Activated CD4-positive, alpha-beta T cell treated with anti-CD3 and anti-CD28 coated beads, Interleukin-2, amount 10 ng/mL, durations not matched to agents 24 days and 14 days (primary cell): ENCODE measurements at places on chromosomes 3 and 15.

DNA sequence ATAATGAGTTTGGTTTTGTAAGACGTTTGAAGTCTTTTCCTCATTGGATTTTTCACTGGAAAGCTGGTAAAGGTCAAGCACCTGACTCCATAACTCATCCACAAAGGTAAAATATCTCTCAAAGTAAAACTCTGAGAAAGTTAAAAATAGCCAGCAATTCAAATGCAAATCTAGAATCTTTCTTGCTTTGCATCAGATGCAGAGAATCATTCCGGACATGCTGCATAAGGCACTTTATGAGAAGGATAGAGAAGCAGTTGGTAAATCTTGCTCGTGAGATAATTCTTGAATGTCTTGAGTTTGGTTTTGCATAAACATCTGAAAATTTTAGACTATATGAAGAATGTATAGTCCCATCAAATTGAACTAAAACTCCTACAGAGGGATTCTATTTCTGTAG is 9.1 kb downstream of the KCNMB2 start:
- no peak overlapping the region for H3K27ac ChIP-seq
- H3K36me3 ChIP-seq: no peaks in the 10 kb centered on the region
- H3K4me1 ChIP-seq: no peaks in the 10 kb centered on the region

DNA sequence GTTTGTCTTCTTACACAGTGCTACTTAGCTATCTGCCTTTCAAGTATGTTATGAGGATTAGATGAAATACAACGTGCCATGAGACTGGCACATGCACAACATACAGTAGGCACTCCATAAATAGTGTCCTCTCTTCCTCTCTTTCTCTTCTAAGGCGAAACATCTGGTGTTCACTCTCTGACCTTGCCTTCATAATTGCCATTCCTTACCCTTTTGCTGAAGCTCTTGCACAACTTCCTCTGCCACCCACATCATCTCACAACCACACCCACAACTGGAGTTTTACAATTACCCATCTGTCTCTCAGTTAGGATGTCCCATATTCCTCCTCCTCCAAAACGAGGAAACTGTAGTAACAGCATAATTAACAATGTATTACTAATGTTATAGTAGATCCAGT is 26.4 kb upstream of the ACP3 start:
- no peak for DNase-seq
- H3K27ac ChIP-seq: no peak overlapping the region
- H3K36me3 ChIP-seq: no peaks in the 10 kb centered on the region
- H3K4me1 ChIP-seq: peaks cover 2% of the 10 kb centered on the region

DNA sequence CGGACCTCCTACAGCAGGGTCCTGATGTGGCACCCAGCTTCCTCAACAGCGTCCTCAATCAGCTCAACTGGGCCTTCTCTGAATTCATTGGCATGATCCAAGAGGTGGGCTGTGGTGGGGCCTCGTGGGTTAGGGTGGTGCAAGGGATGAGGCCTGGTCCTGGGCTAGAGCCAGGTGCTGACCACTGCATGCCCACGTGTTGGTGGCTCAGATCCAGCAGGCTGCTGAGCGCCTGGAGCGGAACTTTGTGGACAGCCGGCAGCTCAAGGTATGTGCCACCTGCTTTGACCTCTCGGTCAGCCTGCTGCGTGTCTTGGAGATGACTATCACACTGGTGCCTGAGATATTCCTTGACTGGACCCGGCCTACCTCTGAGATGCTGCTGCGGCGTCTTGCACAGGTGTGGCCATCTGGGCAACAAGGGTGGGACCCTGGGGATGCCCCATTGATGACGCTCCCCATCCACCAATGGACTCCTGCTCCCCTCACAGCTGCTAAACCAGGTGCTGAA is 3.8 kb downstream of the AMIGO3 start:
- no peak for DNase-seq
- peaks cover 25% of the 10 kb centered on the region for H3K4me1 ChIP-seq
- H3K36me3 ChIP-seq: peaks cover 10% of the 10 kb centered on the region
- H3K27me3 ChIP-seq: no peaks in the 10 kb centered on the region

DNA sequence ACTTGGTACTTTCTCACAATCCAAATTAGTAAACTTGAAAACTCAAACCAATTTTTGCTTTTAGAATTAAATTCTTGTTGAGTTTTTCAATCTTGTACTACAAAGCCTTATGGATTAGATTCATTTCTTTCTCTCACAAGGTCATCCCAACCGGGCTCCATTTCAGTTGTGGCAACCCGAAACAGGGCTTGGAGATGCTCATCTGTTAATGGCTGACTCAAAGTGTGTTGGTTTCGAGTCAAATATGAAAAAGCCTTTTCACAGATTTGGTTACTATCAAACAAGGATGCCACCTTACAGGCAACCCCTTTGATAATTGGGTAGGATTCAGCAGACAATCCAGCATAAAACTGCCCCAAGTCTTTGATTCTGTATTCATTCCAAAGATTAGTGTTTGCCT is 1.8 kb downstream of the EPM2AIP1 start:
- H3K27ac ChIP-seq: no peak overlapping the region
- peaks cover 38% of the 10 kb centered on the region for H3K36me3 ChIP-seq
- peak; percentile 72 for DNase-seq
- peaks cover 41% of the 10 kb centered on the region for H3K4me1 ChIP-seq
- H3K27me3 ChIP-seq: no peaks in the 10 kb centered on the region
- no peak overlapping the region for H3K4me3 ChIP-seq

- H3K27me3 ChIP-seq: peaks cover 36% of the 10 kb centered on the region
- H3K4me1 ChIP-seq: peaks cover under 1% of the 10 kb centered on the region
- no peak overlapping the region for H3K4me3 ChIP-seq
- H3K36me3 ChIP-seq: no peaks in the 10 kb centered on the region
- H3K27ac ChIP-seq: no peak overlapping the region
These were observed 339.7 kb upstream of the NR2F2 start for GRCh38 chr15:95990833-95991232.

DNA sequence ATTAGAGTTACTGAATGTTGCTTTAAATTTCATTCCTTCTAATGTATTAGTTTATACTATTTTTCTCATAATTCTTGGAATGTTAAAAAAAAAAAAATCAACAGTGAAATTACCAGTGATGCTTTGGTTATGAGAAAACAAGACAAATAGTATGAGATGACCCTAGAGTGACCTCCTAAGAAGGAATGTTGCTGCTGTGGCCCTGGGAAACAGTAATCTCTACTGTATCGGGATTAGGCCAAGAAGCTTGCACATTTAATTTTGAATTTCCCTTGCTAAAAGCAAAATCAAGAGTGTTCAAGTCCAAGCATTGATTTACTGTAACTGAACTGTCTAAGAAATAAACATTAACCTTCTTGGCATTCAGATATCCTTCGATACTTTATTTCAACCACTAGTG is 18.1 kb downstream of the TOPBP1 start:
- H3K27ac ChIP-seq: no peak overlapping the region
- peaks cover 69% of the 10 kb centered on the region for H3K36me3 ChIP-seq
- no peak for DNase-seq
- no peaks in the 10 kb centered on the region for H3K27me3 ChIP-seq

GRCh38 chr3:117622171-117622841 is 912.7 kb downstream of the TUSC7 start:
- no peak overlapping the region for H3K4me3 ChIP-seq
- no peaks in the 10 kb centered on the region for H3K36me3 ChIP-seq
- no peak for DNase-seq
- no peaks in the 10 kb centered on the region for H3K27me3 ChIP-seq
- H3K4me1 ChIP-seq: no peaks in the 10 kb centered on the region
- H3K27ac ChIP-seq: no peak overlapping the region

DNA sequence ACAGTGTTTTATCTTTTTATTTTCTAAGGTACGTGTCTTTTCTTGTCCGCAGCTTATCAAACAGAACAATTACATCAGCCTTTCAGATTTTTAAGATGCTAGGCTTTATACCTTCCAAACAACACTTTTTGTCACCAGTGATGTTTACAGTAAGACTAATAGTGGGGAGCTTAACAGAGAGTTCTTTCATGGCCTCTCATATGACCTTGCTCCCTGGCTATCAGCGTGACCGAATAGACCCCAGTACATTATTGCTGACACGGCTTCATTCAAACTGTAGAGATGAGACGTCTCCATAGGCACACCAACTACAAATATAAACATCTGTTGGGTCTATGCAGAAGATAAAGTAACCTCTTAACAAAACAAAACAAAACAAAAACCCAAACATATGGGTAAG is 477.6 kb upstream of the KCNMB2 start:
- H3K4me3 ChIP-seq: no peak overlapping the region
- no peak overlapping the region for H3K27ac ChIP-seq
- H3K27me3 ChIP-seq: no peaks in the 10 kb centered on the region

DNA sequence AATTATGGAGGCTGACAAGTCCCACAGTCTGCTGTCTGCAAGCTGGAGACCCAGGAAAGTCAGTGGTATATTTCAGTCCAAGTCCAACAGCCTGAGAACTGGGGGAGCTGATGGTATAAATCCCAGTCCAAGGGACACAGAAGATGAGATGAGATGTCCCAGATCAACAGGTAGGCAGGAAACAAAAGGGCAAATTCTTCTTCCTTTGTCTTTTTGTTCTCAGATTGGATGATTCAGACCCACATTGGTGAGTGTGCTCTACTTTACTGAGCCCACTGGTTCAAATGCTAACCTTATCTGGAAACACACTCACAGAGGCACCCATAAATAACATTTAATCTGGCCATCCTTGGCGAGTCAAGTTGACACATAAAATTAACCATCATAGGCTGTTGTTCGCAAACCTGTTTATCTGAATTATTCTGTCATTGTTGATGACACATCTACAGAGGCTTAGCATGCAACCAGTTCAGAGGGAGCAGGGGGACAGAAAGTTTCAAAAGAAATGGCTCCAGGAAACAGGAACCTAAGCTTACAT is 62.7 kb upstream of the ITGA11 start:
- H3K27ac ChIP-seq: no peak overlapping the region
- H3K36me3 ChIP-seq: no peaks in the 10 kb centered on the region
- no peak overlapping the region for H3K4me3 ChIP-seq
- H3K27me3 ChIP-seq: peaks cover 39% of the 10 kb centered on the region
- no peak for DNase-seq

DNA sequence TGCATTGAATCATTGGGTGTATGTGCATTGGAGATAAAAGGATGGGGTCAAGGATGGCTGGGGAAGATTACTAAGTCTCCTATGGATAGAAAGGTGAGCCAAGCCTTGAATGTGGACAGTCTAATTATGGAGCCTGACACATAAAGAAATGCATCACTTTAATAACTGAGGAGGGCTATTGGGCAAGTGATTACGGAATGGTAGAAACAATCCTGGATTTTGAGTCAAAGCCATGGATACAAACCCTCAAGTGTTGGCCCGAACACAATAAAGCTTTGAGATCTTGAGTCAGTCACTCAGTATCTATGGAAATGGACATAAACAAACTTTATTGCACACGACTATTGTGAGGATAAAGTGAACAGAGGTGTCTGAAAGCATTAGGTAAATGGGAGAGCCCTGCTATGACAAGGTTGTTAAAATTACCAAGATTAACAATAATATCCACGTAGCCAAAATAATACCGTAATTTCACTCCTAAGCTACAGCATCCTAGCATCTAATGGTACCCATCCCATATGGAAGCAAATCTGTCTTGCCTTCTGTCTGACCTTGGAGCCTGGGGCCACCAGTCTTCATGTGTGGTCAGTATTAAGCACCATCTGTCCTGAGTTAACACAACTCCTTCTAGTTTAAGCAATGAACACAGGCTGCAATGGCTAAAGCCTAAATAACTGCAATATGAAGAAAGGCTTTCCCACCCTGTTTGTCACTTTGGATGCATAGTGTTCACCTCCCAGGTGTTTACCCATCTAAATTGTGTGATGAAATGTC is 136.9 kb upstream of the PRICKLE2 start:
- no peak for DNase-seq
- H3K27ac ChIP-seq: no peak overlapping the region
- no peak overlapping the region for H3K4me3 ChIP-seq
- H3K27me3 ChIP-seq: peaks cover 9% of the 10 kb centered on the region

DNA sequence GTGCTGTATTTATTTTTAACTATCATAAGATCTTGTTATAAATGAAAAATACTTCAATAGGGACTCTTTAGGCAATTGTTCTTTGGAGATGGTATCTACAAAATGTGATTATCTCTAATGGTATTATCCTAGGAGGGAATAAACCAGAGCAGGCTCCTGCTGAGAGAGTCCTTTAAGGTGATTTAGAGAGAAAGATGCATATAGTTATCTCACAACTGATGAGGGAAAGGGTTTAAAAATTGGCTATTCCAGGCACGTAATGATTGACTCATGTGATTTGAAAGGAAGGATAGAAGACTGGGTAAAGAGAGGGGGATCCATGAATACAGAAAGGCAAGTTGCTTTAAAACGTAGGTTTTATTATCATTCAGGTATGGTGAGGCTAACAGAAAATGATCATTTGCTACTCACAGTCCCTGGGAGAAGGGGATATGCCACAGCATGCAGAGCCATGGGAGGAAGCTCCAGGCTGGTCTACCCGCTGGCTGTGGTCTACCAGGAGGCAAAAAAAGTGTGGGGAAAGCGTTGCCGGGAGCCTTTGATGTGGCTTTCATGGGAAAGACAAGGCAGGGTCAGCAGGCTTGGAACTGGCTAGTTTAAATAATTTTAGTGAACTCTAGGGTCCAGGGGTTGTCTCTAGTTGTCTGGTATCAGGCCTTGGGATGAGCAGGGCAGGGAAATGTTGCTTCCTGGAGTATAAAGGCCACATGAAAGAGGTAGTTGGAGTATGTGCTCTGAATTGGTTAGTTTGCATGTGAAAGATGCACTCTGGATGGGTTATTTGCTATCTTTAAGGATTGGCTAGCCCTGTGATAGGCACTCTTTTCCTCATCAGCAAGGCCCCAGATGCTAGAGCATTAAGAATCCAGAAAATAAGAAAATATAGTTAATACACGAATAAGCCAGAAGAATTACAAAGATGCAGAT is 798.4 kb upstream of the GRM7 start:
- no peak for DNase-seq
- no peak overlapping the region for H3K27ac ChIP-seq
- no peaks in the 10 kb centered on the region for H3K36me3 ChIP-seq

DNA sequence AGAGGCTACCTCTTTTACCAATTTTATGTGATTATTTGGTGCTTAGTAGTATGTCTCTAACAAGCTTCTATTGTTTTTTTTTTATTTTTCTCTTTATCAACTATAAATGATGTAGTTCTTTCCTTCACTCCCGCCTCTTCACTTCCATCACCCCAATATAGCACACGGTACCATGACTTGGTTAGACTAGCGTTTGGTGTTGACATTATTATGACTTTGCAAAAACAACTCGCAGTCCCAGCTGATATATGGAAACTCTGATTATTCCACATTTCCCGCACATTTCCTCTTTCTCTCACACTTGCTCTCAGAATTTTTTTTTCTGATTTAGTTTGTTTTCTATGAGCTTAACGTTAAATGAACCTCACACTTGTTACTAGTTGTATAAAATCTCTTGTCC is 162.2 kb downstream of the GREM1 start:
- DNase-seq: no peak
- H3K27ac ChIP-seq: no peak overlapping the region
- H3K4me1 ChIP-seq: no peaks in the 10 kb centered on the region
- H3K36me3 ChIP-seq: no peaks in the 10 kb centered on the region

GRCh38 chr3:69460034-69460433 is 74.1 kb upstream of the FRMD4B start:
- no peaks in the 10 kb centered on the region for H3K36me3 ChIP-seq
- H3K27me3 ChIP-seq: peaks cover 13% of the 10 kb centered on the region
- DNase-seq: no peak

GRCh38 chr3:137131081-137131480 is 173.3 kb downstream of the IL20RB start:
- no peak overlapping the region for H3K27ac ChIP-seq
- no peak for DNase-seq
- no peak overlapping the region for H3K4me3 ChIP-seq
- no peaks in the 10 kb centered on the region for H3K36me3 ChIP-seq
- peaks cover 3% of the 10 kb centered on the region for H3K4me1 ChIP-seq
- peaks cover 5% of the 10 kb centered on the region for H3K27me3 ChIP-seq
